ENCODE measurements at places on chromosomes 7 and 10.

- no peak for ATAC-seq
These were observed 52.1 kb downstream of the CAMK1D start for GRCh38 chr10:12401466-12401865.

DNA sequence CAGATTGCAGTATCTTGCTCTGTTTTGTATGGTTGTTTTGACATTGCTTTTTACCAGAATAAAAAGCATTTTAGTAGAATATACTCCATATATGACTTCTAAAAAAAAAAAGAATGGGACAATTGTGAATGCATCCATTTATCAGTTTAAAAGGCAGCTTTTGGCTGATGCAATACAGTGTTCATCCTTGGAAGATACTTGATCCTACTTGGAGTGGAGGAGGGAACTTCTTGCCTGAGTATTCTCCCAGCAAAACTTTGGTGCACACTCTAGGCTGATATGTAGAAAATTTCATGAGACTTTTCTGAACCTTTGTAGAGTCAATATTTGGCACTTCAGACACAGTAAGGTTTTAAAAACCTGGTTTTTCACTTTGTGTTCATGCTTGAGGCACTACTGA lies 40.2 kb downstream of the WDR11 start:
- no peak for ATAC-seq

- no peak for ATAC-seq
These were observed 44.0 kb upstream of the ITGB1 start for GRCh38 chr10:33001908-33002492.

DNA sequence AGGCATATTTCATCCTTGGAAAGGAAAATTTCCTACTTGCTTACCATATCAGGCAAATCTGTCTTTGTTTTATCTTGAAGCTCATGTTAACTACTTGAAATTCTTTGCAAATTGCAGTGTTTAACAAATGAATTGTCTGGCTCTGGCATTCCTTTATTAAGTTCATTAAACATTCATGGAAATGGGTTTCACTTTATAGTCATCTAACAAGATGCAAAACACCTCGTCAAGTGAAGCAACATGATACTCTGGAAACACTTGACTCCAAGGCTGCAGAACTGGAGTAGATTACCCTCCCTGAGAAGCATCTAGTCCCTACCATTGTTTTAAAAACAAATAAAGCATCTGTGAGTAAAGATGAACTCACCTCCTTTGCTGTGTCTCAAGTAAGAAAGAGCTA lies 1086.9 kb downstream of the NRG3 start:
- ATAC-seq, result no peak

GRCh38 chr10:117554241-117554814 lies 11.8 kb downstream of the EMX2 start:
- ATAC-seq, result no peak

DNA sequence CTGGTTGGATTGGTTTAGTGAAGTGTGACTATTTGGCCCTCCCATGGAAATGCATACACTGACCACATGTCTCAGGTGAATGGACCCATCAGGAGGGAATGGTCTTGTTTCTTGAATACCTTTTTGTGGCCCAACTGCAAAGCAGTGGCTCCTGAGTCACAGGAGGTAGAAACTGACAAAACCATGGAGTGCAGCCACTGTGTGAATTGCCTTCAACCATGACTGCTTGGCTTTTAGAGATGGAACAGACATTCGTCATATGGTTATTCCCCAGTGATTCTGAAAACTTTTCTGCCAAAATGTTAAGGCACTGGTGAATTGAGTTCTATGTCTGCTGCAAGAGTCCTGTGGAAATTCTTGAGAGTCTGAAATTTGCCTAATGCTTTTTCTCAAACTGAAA lies 64.7 kb downstream of the CDK14 start:
- ATAC-seq, result peak; percentile 78
